ENCODE measurements at places on chromosomes 7 and 10. TPM values are rescaled to one million over a fixed set of nuclear protein-coding genes. Genes with fewer than 3 reads are reported as not detected.

DNA sequence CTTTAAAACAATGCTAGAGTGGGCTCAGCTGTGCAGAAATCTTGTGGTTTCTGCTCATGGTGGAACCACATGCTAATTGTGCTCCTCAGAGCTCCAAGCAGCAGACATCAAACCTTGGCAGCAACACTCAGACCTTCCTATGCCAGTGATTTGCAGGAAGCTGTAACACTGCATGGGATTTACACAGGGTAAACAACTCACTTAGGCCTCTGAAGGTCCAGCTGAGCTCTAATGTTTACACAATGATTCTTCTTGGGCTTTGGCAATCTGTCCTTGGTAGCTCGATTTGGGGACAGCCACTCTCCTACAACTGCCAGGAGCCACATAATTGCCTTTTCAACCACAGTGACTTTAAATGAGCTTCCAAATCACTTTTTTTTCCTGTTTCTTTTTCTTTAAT is 97.7 kb upstream of the PDLIM1 start:
- no peak for DNase-seq

- no peak for DNase-seq
Observed at GRCh38 chr10:61284222-61284890, 168.8 kb downstream of the TMEM26 start.

Gene TDRD1
- 0.72 TPM for total RNA-seq

GRCh38 chr7:17638727-17639126 is 301.6 kb downstream of the SNX13 start:
- DNase-seq, result no peak

- no peak for DNase-seq
Observed at GRCh38 chr7:22435720-22436119, 64.3 kb downstream of the STEAP1B start.

- no peak for DNase-seq
Observed at GRCh38 chr10:128898133-128898915, 568.7 kb upstream of the MGMT start.

- no peak for DNase-seq
Observed at GRCh38 chr7:128137181-128137580, 103.9 kb upstream of the LEP start.

- DNase-seq, result no peak
Observed at GRCh38 chr10:90855126-90855525, 2.7 kb downstream of the HTR7 start.

Measured in right cardiac atrium (tissue), 5 donors.